Transverse colon (tissue), 4 donors: ENCODE measurements at places on chromosomes 7 and 10. TPM values are rescaled to one million over a fixed set of nuclear protein-coding genes. Genes with fewer than 3 reads are reported as not detected.

Gene GFRA1
- 32.8 TPM for total RNA-seq

Gene UNCX
- not detected for total RNA-seq

Gene PDE1C
- 2.5 TPM for total RNA-seq

DNA sequence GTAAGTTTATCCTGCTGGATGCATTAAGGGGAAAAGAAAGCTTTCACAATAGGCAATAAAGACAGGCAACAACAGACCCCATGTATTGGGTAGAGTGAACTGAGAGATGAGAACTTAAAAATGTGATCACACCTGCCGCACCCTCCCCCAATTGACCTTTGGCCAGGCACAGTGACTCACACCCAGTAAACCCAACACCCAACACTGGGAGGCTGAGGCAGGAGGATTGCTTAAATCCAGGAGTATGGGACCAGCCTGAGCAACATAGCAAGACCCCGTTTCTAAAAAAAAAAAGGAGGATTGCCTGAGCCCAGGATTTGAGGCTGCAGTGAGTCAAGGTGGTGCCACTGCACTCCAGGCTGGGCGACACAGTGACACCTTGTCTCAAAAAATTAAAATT, 86.9 kb downstream of the MPP7 start:
- H3K36me3 ChIP-seq: no peaks in the 10 kb centered on the region
- no peaks in the 10 kb centered on the region for H3K27me3 ChIP-seq
- DNase-seq: peak; percentile 80
- peaks cover 3% of the 10 kb centered on the region for H3K4me1 ChIP-seq
